ENCODE measurements at places on chromosomes 12 and 14.

DNA sequence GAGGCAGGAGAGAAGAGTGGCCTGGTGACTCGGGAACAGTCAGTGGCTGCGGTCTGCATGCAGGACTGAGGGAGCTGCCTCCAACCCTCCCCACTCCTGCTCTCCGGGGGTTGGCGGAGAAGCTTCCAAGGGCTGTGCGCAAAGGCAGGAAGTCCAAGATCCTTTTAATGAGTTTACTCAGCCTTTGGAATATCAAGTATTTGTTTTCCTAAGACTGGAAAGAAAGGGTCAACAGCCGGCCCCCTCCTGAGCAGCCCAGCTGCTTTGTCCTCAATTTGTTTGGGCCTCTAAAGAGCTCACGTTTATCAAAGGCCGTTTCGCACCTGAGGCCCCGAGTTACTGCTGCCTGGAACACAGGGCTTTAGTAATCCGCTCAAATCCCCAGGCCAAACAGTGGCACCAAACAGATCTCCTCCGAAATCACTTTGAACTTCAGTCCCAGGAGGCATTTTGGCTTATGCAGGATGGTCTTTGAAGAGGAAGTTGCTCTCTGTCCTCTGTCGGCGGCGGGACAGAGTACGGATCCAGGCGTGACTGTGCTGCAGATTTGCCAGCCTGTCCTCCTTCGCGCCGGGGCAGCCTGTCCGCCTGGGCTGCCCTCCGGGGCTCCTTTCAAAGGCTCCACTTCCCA, 117.2 kb upstream of the FZD10 start:
- no peak overlapping the region for H3K27ac ChIP-seq
- peak; percentile 69 for DNase-seq
- no peak overlapping the region for H3K4me3 ChIP-seq
- no peaks in the 10 kb centered on the region for H3K36me3 ChIP-seq

DNA sequence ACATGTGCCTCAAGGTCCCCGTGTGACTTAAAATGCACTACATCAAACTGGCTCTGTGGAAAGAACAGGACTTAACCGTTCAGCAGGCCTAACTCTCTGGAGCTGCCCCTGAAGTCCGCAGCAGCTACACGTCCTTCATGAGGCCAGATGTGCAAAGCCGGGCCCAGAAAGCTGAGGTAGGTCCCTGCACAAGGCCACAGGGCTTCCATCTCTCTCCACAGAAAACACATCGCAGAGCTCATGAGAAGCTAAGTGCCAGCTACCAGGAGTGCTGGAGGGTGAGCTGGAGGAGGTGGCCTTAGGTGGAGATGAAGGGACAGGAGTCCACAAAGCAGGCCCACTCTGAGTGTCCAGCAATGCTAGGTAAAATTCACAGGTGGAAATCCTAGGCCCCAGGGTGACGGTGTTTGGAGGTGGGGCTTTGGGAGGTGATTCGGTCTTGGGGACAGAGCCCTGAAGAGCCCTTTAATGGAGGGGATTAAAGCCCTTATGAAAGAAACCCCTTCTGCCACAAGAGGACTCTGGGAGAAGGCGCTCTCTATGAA, 52.4 kb downstream of the VCPKMT start:
- no peaks in the 10 kb centered on the region for H3K36me3 ChIP-seq
- H3K27me3 ChIP-seq, result no peaks in the 10 kb centered on the region
- H3K27ac ChIP-seq, result no peak overlapping the region
- no peak overlapping the region for H3K4me3 ChIP-seq
- DNase-seq, result no peak

DNA sequence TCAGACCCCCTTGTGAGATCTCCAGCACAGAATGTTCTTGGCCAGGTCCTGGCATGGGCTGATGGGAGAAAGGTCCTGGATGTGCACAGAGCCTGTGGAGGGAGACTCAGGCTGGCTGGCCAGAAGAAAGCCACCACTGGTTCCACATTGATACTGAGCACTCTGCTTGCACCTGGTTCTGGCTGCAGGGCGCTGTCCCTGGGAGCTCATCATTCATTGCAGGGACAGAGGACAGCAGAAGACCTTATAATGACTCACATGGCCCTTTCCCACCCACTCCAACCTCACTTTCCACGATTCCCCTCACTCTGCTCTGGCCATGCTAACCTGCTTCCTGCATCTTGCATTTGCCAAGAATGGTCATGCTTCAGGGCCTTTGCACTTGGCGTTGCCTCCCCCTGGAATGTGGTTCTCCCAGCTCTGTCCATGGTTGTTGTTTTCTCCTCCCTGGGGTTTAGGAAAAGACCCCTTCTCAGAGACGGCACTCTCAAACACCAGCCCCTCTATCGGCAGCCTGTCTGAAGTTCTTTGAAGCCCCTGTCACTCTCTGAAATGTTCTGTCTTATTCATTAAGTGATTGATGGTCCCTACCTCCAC, 10.3 kb downstream of the KRT7 start:
- no peak for DNase-seq
- H3K27ac ChIP-seq, result no peak overlapping the region
- no peaks in the 10 kb centered on the region for H3K36me3 ChIP-seq
- H3K4me3 ChIP-seq, result no peak overlapping the region
- H3K27me3 ChIP-seq, result peaks cover 1% of the 10 kb centered on the region
- no peaks in the 10 kb centered on the region for H3K4me1 ChIP-seq

DNA sequence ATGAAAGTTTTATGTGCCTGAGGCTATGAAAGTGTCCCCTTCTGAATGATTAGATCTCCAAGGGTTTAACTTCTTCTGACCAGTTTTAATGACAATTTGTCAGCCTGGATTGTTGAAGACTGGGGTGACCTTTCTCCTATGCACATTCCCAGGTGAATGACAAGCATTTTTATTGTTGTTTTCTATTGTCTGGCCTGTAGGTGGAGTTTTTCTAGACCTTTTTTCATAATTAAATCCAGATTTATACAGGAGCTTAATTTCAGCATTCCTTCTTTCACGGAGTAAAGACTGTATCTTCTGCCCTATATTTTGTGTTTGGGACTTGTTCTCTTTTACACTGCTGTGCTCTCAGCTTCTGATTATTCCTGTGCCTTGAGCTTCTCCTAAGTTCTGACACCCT, 125.0 kb upstream of the FAR2 start:
- no peaks in the 10 kb centered on the region for H3K36me3 ChIP-seq
- H3K27me3 ChIP-seq, result no peaks in the 10 kb centered on the region
- H3K27ac ChIP-seq, result no peak overlapping the region

DNA sequence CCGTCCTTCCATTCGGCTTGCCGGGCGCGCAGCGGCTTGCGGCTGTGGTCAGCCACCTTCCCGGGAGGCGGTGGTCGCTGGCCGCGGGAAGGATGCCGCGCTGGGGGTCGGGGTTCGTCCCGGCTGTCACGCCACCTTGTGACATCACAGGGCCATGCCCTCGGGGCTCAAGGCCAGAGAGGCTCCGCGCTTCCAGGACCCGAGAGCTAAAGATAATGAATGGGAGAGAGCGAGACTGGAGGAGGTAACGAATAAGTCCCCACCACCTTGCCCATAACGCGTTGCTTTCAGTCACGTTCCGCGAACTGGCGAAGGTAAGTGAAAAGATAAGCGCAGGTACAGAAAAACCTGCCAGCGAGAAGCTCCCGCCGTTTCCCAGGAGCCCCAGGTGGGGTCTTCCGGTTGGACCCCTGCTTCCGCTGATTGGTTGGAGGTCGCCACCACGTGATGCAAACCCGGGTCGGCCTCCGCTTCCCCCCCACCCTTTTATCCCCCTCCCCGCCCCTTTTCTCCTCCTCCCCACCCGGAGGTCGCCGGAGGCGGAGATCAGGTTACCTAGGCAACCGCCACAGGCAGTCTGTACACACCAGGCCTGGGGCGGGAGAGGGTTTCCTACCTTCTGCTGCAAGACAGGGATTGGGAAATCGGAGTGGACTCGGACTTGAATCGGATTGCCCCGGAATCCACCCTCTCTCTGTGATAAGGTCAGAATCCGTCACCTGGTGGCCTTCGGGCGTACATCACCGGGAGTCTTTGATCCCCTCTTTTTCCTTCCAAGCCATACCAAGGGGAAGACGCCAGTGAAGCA, at the start of gene LRRC9:
LRRC9 (plus strand) TSS at position 575 of the 808 bp plus-strand sequence.
- peak within 1 kb of the TSS; percentile 77 for H3K27ac ChIP-seq
- peak; percentile 97 for DNase-seq
- no peaks in the 10 kb centered on the region for H3K36me3 ChIP-seq
- H3K4me3 ChIP-seq, result peak within 1 kb of the TSS; percentile 69
- H3K4me1 ChIP-seq, result peaks cover 14% of the 10 kb centered on the region
- no peaks in the 10 kb centered on the region for H3K27me3 ChIP-seq

DNA sequence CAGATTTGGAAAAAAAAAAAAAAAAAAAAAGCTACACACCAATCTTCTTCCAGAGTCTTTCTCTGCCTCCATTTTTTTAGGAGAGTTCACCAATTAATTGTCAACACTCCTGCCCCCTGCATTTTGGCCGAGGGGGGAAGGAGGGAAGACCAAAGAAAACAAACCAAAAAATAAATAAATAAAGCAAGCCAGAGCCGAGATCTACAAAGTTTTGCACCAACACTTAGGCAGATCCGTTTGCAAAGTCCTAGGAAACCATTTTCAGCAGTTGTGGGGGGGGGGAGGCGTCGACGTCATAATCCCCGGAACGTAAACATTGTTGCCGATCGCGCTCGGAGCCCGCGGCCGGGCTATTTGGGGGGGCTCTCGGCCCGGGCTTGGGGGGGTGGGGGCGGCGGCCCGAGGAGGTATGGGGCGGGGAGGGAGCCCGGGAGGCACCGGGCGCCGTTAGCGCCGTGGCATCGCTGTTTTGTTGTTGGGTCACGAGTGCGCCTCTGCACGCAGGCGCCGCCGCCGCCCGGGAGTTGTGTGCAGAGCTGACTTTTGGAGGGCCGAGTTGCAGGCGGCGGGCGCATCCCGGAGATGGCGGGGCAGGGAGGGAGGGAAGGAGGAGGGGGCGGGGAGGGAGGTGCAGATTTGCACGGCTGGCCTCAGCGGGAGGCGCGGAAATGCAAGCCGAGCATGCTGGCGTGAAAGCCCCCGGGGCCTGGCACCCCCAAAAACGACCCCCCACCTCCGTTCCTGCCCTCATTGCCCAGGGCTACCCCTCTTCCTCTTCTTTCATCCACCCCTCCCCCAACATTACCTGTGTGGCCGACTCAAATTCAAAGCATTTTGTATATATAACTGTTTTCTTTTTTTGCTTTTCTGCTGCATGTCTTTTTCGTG, 598 bp downstream of the KDM2B start:
- H3K4me1 ChIP-seq, result peaks cover 42% of the 10 kb centered on the region
- H3K27ac ChIP-seq, result peak overlapping the region; percentile 97
- H3K4me3 ChIP-seq, result peak overlapping the region; percentile 94
- no peaks in the 10 kb centered on the region for H3K27me3 ChIP-seq
- DNase-seq, result peak; percentile 92

DNA sequence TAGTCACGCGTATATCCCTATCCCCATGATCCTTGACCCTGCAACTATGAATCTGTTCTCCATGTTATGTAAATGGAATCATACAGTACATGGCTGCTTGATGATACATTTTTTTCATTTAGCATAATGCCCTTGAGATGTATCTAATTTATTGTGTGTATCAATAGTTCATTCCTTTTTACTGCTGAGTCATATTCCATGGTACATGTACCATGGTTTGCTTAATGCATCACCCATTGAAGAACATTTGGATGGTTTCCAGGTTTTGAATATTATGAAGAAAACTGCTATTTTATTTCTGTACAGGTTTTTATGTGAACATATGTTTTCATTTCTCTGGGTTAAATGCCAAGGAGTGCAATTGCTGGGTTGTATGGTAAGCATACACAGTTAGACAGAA, 4.0 kb upstream of the RNASE10 start:
- no peak overlapping the region for H3K27ac ChIP-seq
- no peaks in the 10 kb centered on the region for H3K36me3 ChIP-seq
- H3K27me3 ChIP-seq, result no peaks in the 10 kb centered on the region
- DNase-seq, result no peak

- H3K27me3 ChIP-seq, result no peaks in the 10 kb centered on the region
- H3K4me3 ChIP-seq, result no peak overlapping the region
- no peak for DNase-seq
- no peak overlapping the region for H3K27ac ChIP-seq
These were observed 44.4 kb upstream of the KCNK13 start for GRCh38 chr14:90017371-90017770.

DNA sequence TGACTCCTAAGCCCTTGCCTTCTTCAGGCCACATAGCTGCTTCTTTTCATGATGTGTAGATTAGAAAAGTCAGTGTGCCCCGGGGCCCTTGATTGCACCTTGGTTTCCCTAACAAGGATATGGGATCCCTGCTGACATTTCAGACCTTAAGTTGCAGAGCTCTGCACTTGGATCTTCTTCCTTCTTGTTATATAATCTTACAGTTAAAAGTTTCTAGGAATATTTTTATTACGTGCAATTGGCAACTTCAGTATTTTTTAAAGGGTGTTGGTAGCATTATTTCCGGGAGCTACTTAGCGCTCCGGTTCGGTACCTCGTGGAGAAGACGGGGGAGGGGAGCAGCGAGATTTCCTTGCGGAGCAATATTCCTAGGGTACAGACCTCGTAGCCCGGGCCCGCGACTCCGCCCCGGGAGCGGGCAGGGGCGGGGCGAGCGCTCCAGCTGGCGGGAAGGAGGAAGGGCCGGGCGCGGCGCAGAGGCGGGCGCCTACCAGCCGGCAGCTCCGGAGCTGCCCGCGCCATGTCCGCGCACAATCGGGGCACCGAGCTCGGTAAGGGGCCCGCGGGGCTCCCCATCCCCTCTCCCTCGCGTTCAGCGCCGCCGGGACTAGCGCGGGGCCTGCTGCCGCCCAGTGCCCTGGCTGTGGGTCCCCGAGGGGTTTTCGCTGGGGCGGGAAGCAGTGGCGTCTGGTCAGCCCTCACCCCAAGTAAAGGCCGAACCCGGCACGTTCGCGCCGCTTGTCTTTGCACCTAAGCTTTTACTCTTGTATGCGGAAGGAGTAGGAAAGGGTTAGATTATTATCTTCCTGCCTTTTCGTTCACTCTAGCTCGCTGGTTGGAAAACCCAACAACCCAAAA, at the start of gene DERA:
DERA (plus strand) TSS at position 469 of the 858 bp plus-strand sequence; CDS start at position 521, 52 bp downstream.
- H3K27ac ChIP-seq, result peak within 1 kb of the TSS; percentile 61
- peak; percentile 88 for DNase-seq
- no peaks in the 10 kb centered on the region for H3K27me3 ChIP-seq
- H3K4me3 ChIP-seq, result peak within 1 kb of the TSS; percentile 74

DNA sequence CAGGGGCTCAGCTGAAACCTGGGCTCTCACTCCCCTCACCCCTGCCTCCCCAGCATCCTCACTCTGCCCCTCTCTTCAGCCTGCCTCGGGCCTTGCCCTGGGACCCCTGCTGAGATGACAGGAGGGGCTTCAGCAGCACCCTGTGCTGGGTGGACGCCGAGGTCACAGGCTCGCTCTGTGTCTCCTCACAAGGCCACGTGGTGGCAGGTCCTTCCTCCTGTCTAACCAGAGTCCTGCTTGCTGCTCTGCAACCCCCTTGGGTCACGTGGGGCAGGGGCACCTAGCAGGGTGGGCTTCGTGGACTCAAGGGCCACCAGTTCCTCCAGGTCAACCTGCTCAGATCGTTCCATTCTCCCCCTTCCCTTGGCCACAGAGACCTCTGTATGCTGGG, 90.4 kb downstream of the TMEM121 start:
- no peaks in the 10 kb centered on the region for H3K27me3 ChIP-seq
- no peak overlapping the region for H3K27ac ChIP-seq
- no peaks in the 10 kb centered on the region for H3K4me1 ChIP-seq
- H3K36me3 ChIP-seq, result no peaks in the 10 kb centered on the region

GRCh38 chr14:56885825-56886224, 75.5 kb upstream of the OTX2 start:
- no peaks in the 10 kb centered on the region for H3K36me3 ChIP-seq
- H3K27ac ChIP-seq, result peak overlapping the region; percentile 99
- H3K4me3 ChIP-seq, result no peak overlapping the region
- DNase-seq, result peak; percentile 30
- H3K4me1 ChIP-seq, result peaks cover 75% of the 10 kb centered on the region

- H3K27me3 ChIP-seq, result peaks cover 54% of the 10 kb centered on the region
- no peak within 1 kb of the TSS for H3K27ac ChIP-seq
- no peaks in the 10 kb centered on the region for H3K36me3 ChIP-seq
- DNase-seq, result peak; percentile 95
These were observed at the start of gene EPS8 for GRCh38 chr12:15789220-15790171. EPS8 (minus strand) TSS chr12:15789388; CDS start chr12:15682951, 106,437 bp downstream.

- peaks cover 9% of the 10 kb centered on the region for H3K4me1 ChIP-seq
- H3K4me3 ChIP-seq, result no peak overlapping the region
- H3K36me3 ChIP-seq, result no peaks in the 10 kb centered on the region
These were observed 868.6 kb downstream of the LRFN5 start for GRCh38 chr14:42475289-42475688.
